Urinary bladder (tissue), 4 donors: ENCODE measurements at places on chromosomes 5 and 9. TPM values are rescaled to one million over a fixed set of nuclear protein-coding genes. Genes with fewer than 3 reads are reported as not detected.

Gene TMOD1
- total RNA-seq, result 9.3 TPM

Gene LVRN
- total RNA-seq, result 2.8 TPM

Gene ZDHHC11B
- 1.4 TPM for total RNA-seq

Gene CCDC183
- total RNA-seq, result 1.5 TPM

Gene CCNI2
- 1.9 TPM for total RNA-seq

Gene FOXD4L3
- total RNA-seq, result not detected

Gene PCDHA7
- 0.26 TPM for total RNA-seq

Gene ZDHHC21
- 71.0 TPM for total RNA-seq

Gene SEMA6A
- 54.0 TPM for total RNA-seq

Gene FRMD3
- total RNA-seq, result 10.8 TPM

Gene ZFP2
- 5.8 TPM for total RNA-seq

Gene TMEM215
- total RNA-seq, result 0.21 TPM

Gene GABRA1
- total RNA-seq, result 0.21 TPM

Gene SPZ1
- total RNA-seq, result not detected

Gene SPATA31A3
- not detected for total RNA-seq

Gene PLAC8L1
- not detected for total RNA-seq

Gene GIN1
- 20.2 TPM for total RNA-seq

Gene GABBR2
- 0.53 TPM for total RNA-seq

Gene SERINC5
- total RNA-seq, result 48.7 TPM

Gene GLRA1
- not detected for total RNA-seq

Gene FCN2
- not detected for total RNA-seq

Gene RNF183
- 0.26 TPM for total RNA-seq

Gene TAL2
- 0.69 TPM for total RNA-seq

Gene FAM221B
- total RNA-seq, result 0.21 TPM

Gene SPATA31A5
- not detected for total RNA-seq

Gene NOTCH1
- 25.6 TPM for total RNA-seq

Gene SLC25A2
- 0.69 TPM for total RNA-seq

Gene LAMC3
- total RNA-seq, result 12.2 TPM

Gene OTULINL
- 13.0 TPM for total RNA-seq

Gene PDE6A
- total RNA-seq, result 0.05 TPM

Gene OR13C8
- not detected for total RNA-seq

Gene INSL4
- not detected for total RNA-seq

Gene SLC36A2
- total RNA-seq, result not detected

Gene FGF18
- 1.0 TPM for total RNA-seq

Gene RAD50
- total RNA-seq, result 75.0 TPM

Gene CCDC69
- total RNA-seq, result 13.9 TPM

Gene FXN
- total RNA-seq, result 3.9 TPM

Gene F2RL2
- 2.1 TPM for total RNA-seq

Gene IFNA10
- total RNA-seq, result not detected

Gene RLN2
- total RNA-seq, result not detected

Gene OTP
- total RNA-seq, result not detected

Gene HK3
- 0.74 TPM for total RNA-seq

Gene OR13C9
- 0.37 TPM for total RNA-seq

Gene F12
- total RNA-seq, result not detected

Gene SH3PXD2B
- 24.3 TPM for total RNA-seq

Gene DPH7
- 21.2 TPM for total RNA-seq
